ENCODE measurements at places on chromosomes 13 and 19.

GRCh38 chr13:51882570-51883225 is 20.9 kb downstream of the CCDC70 start:
- DNase-seq: no peak

GRCh38 chr13:64428196-64428595 is 2801.9 kb downstream of the PCDH9 start:
- DNase-seq: no peak

- no peak for DNase-seq
Observed at GRCh38 chr13:46575818-46576221, 22.9 kb downstream of the LRCH1 start.

DNA sequence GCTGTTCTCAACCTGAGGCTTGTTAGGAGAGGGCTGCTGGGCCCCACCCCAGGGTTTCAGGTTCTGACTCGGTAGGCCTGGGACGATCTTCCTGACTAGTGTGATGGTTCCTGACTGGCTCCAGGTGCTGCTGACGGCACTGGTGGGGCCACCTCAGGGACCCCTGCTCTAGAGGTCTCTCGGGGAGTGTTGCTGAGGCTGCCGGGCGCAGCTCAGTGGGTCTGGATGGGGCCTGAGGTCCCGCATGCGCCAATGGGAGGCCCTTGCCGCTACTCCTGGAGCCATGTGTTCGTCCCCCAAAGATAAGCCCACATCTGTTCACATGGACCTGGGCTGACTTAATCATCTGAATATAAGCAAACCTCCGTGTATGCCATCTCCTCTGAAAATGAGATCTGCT is 133.0 kb downstream of the ATP11A start:
- no peak for DNase-seq

DNA sequence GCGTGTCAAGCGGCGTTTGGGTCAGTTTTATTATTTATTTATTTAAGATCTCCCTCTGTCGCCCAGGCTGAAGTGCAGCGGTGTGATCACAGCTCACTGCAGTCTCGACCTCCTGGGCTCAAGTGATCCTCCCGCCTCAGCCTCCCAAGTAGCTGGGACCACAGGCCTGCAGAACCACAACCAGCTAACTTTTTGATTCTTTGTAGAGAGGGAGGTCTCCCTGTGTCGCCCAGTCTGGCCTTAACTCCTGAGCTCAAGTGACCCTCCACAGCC is 713 bp downstream of the MRPS12 start:
- no peak for DNase-seq
